ENCODE measurements at places on chromosomes 3 and 15.
A peak's percentile ranks its signal among the peaks of the same experiment; 100 is the strongest.

- no peak for DNase-seq
These were observed 86.8 kb downstream of the FSIP1 start for GRCh38 chr15:39695793-39696192.

GRCh38 chr15:63724760-63725159, 109.0 kb downstream of the HERC1 start:
- DNase-seq: no peak

DNA sequence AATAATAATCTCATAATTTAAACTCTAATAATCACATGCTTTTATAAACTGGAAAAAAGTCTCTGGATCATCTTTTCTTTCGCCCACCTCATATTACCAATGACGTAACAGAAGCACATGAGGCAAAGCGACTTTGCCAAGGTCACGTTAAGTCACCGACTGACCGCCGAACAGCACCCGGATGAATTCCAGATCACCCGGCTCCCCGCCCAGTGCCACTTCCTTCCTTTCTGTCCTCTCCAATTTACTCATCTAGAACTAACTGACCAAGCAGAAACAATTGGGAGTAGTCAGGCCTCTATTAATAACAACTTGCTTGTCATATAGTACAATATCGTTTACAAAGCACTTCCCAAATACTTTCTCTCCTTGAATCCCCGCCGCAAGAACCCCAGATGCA, 21.1 kb downstream of the FGF12 start:
- DNase-seq: no peak

DNA sequence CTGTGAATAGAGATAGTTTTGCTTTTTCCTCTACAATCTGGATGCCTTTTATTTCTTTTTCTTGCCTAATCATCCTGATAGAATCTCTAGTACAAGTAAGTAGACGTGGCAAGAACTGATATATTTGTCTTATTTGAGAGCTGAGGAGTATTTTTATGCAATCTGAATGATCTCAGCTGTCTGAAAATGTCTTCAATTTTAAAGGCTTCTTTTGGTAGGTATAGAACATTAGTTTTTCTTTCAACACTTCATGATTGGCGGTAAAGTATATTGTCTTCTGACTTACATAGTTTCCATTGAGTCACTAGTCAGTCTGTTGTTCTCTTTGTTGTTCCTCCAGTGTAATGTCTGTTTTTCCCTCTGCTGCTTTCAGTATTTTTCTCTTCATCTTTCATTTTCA, 31.3 kb downstream of the MGA start:
- no peak for DNase-seq

- DNase-seq: no peak
These were observed 274.4 kb downstream of the ADAMTSL3 start for GRCh38 chr15:83928392-83928734.

- peak; percentile 66 for DNase-seq
These were observed 33.5 kb upstream of the LYZL4 start for GRCh38 chr3:42443819-42444436.

GRCh38 chr3:143601723-143602484, 246.4 kb downstream of the SLC9A9 start:
- DNase-seq: peak; percentile 27

DNA sequence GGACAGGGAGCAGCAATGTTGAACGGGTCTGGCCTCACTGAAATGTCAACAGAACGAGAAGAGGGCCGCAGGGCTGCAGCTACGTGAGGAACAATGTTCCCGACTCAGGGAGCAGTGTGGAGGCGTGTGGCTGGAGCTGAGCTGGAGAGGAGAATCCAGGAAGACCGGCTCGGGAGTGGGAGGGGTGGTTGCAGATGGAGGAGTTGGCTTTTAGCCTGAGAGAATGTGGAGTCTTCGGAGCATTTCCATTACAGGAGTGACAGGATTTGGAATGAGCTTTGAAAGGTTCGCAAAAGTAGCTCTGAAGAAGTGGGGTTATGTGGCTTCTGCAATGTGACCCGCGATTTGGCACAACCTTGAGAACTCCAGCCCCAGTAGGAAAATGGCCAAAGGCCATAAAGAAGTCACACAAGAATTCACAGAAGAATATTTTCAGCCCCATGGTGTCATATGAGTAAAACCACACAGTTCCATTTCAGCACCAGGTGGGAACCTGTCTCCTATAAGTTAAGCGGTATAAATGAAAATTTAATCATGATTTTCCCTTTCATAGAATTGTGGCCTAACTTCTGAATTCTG, 78.8 kb upstream of the NSMCE3 start:
- no peak for DNase-seq

GRCh38 chr3:194450341-194450740, 36.5 kb downstream of the ATP13A3 start:
- DNase-seq: no peak

GRCh38 chr3:159627634-159628033, 361.0 kb upstream of the IL12A start:
- DNase-seq: peak; percentile 36

- no peak for DNase-seq
These were observed 15.4 kb downstream of the ANPEP start for GRCh38 chr15:89799011-89799911.

GRCh38 chr15:94671858-94672532, 440.6 kb downstream of the MCTP2 start:
- peak; percentile 60 for DNase-seq

DNA sequence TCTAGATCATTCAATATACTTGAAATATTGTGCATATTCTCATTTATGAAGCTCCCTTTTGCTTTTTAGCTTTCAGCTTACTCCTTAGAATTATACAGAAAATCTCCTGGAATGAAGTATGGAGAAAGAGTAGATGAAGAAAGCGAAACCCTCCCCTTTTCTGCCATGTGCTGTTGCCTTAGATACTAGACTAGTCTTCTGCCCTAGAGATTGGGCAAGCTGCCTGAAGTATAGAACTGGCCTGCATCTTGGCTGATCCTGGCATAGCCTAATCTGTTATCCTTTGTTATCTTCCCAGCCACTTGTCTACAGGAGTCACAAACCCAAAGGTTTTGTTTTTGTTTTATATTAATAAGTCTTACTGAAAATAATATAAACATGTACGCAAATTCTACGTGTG, 138.8 kb downstream of the RBPMS2 start:
- DNase-seq: no peak

DNA sequence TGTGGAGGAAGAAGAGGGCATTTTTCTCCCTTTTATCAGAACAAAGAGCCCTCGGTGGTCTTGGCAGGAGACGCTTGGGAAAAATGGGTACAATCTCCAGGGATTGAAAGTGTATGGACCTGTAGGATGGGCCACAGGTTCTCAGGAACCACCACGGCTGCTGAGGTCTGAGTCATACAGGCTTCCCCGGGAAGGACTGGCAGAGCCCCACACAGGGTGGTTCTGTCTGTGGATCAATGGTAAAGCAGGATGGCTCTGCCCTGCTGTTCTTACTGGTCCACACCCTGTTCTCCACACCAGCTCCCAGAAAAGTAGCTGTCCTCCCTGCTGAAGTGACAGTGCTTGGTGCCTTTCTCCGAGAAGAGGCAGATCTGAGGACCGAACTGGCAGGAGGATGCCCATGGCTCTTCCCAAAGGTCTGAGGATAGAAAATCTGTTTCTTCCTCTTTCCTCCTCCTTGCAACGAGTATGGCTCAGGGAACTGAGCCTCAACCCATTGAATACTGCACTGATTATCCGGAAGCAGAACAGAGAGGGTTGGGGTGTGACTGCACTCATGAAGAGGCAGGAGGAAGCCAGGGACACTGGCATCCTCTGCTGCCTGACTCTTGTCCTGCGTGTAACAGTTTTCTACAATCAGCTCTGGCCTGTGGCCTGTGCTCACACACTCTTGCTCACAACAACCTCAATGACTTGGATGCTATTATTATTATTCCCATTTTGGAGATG, 39.0 kb downstream of the KIF9 start:
- DNase-seq: no peak

- DNase-seq: no peak
These were observed 41.2 kb downstream of the ADIPOQ start for GRCh38 chr3:186883686-186884058.

DNA sequence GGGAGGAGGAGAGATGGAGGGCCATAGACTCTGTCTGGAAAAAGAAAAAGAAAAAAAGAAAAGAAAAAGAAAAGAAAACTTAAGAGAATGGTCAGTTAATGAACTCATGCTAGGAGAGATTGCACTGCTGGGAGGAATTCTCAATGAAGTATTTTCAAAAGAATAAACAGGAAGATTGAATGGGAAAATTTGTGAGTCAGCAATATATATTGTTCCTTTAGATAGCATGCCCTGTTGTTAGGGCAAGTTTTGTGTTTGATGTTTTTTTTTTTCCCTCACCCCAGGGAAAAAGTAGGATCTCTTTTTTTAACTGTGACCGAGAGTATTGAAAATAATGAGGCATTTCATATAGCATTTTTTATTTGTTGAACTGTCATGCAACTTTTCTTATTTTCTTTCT, 7.8 kb upstream of the NR1D2 start:
- DNase-seq: no peak

- DNase-seq: no peak
These were observed 74.3 kb downstream of the LARS2 start for GRCh38 chr3:45462522-45463265.

- DNase-seq: no peak
These were observed 687.9 kb downstream of the SQOR start for GRCh38 chr15:46322753-46323152.

DNA sequence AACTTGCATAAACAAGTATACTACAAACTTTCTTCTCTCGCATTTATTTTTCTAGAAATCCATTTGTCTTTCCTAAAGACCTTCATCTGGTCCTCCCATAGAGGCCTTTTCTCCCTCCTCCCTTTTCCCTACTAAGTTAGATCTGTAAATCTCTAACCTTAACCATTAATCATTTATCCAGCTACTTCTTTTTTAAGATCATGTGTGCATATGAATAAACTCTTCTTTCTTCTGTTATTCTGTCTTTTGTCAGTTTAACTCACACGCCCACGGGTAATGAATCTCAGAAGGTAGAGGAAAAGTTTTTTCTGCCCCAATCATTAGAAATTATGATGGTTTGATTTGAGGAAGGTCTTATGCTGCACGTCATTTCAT, 48.7 kb upstream of the FHIT start:
- DNase-seq: no peak

GRCh38 chr3:38627956-38628355, 21.5 kb downstream of the SCN5A start:
- DNase-seq: no peak

- DNase-seq: no peak
These were observed 35.2 kb downstream of the SSR3 start for GRCh38 chr3:156519758-156520162.

GRCh38 chr3:184296616-184297015, 2.4 kb upstream of the PSMD2 start:
- DNase-seq: no peak

- no peak for DNase-seq
These were observed 5.1 kb upstream of the KLHL40 start for GRCh38 chr3:42680271-42680670.

- no peak for DNase-seq
These were observed 115.5 kb downstream of the GADL1 start for GRCh38 chr3:30778933-30779332.

- DNase-seq: peak; percentile 21
These were observed 26.1 kb downstream of the CAPN3 start for GRCh38 chr15:42385206-42385979.

DNA sequence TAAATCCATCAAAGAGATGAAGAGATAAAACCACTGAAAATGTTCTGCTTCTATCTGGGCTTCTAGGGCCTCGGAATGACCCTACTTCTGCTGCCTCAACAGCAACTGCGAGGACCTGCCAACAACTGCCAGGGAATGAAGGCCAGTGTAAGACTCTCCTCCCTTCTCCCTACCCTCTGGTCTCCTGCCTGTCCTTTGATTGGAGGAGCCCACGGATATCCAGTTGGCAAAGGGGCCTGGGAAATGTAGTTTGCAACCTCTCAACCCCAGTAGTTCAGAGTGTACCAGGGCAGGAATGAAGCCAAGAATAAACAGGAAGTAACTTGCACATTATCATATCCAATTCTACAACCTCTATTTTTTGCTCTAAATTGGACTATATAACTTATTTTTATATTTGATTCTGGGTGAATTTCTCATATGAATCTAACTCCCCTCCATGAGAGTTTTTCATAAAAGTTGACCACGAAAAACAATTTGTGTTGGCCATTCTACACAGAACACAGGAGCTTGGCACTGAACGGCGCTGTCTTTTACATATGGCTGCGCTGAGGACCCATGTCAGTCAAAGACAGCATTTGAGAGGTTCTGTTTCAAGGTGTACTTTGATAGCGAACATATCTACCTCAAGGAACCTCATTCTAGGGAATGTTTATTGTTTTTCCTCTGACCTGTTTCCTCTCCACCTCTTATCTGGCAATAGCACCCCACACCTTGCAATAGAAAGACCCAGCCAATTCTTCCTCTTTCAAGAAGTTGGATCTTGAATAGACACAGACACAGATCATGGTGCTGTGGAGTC, 91.1 kb upstream of the RNF7 start:
- peak; percentile 85 for DNase-seq

DNA sequence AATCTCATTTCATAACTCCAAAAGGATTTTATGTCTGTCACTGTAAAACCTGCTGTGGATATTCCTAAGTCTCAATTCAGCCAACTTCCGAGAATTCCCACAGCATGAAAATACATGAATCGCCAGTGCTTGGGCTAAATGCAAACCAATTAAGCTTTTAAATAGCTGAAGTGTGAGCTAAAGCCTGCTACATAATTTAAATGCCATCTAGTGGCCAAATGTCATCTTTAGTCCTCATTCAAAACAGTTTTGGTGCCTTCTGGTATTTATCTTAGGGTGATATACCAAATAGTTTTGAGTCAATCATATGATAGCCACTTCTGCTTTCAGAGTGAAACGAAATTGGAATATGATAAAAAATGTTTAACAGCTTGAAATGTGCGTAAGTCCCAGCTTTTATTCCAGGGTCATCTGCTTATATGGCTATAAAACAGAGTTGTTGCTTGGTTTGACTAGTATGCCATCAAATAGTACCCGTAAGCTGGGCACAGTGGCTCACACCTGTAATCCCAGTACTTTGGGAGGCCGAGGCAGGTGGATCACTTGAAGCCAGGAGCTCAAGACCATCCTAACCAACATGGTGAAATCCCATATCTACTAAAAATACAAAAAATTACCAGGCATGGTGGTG, 41.8 kb upstream of the CCNL1 start:
- peak; percentile 48 for DNase-seq

DNA sequence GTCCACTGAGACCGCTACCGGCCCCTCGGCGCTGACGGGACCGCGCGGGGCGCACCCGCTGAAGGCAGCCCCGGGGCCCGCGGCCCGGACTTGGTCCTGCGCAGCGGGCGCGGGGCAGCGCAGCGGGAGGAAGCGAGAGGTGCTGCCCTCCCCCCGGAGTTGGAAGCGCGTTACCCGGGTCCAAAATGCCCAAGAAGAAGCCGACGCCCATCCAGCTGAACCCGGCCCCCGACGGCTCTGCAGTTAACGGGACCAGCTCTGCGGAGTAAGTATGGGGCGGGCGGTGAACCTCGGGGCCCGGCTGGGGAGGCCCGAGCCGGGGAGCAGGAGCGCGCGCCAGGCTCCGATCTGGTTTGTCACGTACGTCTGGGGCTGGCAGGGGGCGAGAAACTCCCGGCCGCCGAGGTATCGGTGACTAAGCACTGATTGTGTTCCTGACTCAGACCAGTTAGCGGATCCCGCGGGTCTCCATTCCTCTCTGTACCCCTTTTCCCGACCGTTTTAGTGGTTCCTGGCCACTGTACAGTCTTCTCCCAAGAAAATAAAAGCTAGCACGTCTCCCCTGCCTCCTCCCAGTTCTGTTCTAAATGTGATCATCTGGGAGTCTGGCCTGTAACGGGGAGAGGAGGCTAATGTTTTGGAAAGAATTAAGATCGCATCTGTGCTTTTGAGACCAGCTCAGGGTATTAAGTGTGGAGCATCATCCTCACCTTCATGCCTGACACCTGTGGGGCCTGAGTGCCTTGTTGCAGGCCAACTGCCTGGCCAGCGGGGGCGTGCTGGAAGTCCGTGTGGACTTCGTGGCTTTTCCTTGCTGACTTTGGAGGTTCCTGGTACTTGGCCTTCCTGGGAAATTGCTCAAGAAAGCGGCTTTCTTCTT, 691 bp downstream of the MAP2K1 start:
- DNase-seq: peak; percentile 17
